ENCODE measurements at places on chromosomes 6 and 20.

DNA sequence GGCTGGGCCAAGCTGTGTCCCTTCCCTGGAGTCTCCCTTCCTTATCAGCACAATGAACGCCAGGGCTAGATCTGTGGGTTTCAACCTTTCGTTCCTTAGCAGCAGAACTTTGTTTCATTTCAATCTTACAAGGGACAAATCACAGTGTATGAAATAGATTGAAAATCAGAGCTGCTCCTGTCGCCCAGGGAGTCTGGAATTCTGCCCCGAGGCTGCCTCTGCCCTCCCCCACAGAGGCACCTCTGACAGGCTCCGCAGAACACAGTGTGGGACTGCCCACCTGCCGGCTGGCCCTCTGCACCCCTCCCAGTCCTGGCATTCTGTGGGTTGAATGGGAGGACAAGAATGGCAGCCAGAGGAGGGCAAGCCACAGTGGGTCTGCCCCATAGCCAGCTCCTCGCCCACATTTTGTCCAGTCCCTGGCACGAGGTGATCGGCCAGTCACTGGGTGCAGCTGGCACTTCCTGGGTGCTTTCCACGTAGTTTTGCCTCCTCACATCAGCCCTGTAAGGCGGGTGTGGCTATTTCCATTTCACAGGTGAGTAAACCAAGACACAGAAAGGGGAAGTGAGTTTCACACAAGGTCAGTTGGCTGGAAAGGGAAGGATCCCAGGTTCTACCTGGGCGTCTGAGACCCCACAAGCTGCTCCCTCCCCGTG is 26.1 kb downstream of the MANBAL start:
- DNase-seq, result no peak

DNA sequence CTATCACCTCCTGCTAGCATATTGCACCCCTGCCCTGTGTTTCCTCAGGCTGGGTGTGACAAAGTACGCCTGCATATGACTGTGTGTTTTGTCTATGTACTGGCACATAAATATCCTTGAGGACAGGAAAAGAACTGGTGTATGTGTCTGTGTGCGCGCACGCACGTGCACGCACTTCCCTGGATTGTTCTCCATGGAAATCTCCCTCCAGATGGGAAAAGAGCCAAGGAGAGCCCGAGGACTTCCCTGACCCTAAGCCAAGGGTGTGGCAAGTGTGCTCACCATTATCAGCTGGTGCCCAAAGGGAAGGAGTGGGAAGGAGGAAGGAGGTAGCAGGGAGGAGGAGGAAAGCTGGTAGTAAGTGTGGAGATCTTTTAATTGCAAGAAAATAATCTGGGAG is 117.6 kb downstream of the HIVEP2 start:
- no peak for DNase-seq

GRCh38 chr6:158031381-158032353 is 50.0 kb downstream of the SYNJ2 start:
- DNase-seq, result peak; percentile 66

- DNase-seq, result no peak
Measured at GRCh38 chr6:107330168-107330567, 129.2 kb downstream of the PDSS2 start.

DNA sequence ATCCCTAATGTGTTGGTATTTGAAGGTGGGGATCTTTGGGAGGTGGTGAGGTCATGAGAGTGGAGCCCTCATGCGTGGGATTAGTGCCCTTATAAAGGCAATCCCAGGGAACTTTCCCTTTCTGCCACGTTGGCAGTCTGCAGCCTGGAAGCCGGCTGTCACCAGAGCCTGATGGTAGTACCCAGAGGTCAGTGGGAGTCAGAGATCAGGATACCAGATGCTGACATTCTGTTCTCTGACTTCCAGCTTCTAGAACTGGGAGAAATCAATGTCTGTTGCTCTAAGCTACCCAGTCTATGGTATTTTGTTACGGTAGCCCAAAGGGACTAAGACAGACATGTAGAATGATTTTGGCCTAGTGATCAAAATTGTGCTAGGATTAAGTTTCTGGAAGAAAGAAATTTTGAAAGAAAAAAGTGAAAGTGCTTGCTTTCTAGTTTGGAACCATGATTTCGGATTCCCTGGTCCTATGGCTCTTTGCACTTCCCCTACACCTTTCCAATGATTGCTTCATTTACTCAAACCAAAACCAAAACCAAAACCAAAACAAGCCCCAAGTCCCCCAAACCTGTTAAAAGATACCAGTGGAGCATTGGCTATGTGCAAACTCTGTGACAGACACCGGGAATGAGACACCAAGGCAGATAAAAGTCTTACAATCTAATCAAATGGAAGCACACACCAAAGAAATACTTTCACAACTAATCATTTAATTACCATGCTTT is 173.7 kb upstream of the ZNF217 start:
- DNase-seq, result no peak
